COLO829 (cell line): ENCODE measurements at places on chromosomes 3 and 15.
A peak's percentile ranks its signal among the peaks of the same experiment; 100 is the strongest.

DNA sequence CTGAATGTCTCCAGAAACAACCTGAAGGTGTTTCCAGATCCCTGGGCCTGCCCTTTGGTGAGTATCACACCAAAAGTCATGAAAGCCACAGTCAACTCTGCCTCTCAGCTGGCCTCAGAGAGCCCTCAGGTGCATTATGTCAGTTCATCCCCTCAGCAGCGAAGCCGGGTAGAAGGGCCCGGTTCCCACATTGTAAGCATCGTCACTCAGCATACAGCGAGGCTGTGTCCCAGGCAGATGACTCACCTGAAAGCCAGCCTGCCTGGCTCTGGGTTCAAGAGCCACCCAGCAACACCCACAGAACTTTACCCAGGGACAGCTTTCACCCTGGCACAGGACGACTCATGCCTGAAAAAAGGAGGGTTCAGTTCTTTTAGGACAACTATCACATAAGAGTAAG, 91.6 kb downstream of the LRRK1 start:
- DNase-seq, result no peak

- peak; percentile 99 for DNase-seq
Measured at GRCh38 chr3:48465531-48466378, 19.2 kb downstream of the ATRIP start.

- DNase-seq, result no peak
Measured at GRCh38 chr3:81718311-81718710, 43.1 kb downstream of the GBE1 start.

- no peak for DNase-seq
Measured at GRCh38 chr15:62953021-62953420, 89.5 kb upstream of the TPM1 start.

DNA sequence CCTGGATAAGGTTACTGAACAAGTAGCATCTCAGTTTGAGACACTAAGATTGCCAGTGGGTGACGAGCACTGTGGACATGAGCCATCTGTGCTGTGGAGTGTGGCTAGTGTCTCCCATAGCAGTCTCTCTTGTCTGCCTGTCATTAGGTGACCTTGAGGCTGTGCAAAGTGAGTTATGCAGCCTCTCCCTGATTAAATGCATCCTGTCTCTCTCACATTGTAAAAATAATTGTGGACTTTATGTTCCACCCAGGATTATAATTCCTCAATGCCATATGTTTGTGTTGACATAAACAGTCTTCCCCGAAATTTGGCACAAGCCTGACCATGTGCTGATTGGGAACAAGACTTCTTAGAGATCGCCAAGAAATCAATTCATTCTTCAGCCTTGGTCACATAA, 168.9 kb downstream of the MYRIP start:
- no peak for DNase-seq

DNA sequence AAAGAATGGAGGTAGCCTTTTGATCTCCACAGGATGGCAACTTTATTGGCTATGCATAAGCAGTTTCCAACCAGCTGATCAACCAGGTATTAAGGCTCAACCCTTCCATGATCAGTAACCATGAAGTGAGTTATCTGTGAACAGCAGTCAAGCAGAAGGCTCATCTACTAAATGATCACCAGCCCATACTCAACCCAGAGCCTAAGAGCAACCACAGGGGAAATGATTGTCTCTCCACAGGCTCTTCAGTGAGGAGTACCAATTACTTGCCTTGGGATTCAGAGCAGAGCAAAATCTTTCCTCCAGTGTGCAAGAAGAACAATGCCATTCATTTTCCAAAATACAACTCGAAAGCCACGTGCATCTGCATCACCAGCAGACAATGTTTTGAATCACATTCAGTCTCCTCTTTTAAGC, 754.8 kb downstream of the ROBO1 start:
- peak; percentile 85 for DNase-seq

GRCh38 chr3:40166997-40167396, 142.5 kb upstream of the EIF1B start:
- DNase-seq, result no peak

DNA sequence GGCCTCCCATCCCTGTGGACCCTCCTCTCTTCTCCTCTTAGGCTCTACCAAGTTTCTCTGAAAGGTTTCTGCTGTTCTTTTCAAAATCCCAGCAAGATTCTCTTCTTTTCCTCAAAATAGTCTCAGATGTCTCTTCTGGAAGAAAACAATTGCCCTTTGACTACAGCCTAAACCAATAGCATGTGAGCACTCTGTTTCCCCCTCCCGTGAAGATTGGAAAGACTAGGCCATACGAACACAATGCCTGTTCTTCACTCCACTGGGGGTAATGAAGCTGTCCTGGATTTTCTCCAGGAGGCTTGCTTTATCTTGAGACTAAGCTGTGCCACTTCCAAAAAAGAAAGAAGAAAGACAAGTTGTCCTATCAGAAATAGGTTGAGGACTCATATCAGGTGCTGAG, 178.7 kb upstream of the MCTP2 start:
- peak; percentile 73 for DNase-seq

GRCh38 chr3:28840976-28841376, 439.9 kb upstream of the RBMS3 start:
- no peak for DNase-seq

DNA sequence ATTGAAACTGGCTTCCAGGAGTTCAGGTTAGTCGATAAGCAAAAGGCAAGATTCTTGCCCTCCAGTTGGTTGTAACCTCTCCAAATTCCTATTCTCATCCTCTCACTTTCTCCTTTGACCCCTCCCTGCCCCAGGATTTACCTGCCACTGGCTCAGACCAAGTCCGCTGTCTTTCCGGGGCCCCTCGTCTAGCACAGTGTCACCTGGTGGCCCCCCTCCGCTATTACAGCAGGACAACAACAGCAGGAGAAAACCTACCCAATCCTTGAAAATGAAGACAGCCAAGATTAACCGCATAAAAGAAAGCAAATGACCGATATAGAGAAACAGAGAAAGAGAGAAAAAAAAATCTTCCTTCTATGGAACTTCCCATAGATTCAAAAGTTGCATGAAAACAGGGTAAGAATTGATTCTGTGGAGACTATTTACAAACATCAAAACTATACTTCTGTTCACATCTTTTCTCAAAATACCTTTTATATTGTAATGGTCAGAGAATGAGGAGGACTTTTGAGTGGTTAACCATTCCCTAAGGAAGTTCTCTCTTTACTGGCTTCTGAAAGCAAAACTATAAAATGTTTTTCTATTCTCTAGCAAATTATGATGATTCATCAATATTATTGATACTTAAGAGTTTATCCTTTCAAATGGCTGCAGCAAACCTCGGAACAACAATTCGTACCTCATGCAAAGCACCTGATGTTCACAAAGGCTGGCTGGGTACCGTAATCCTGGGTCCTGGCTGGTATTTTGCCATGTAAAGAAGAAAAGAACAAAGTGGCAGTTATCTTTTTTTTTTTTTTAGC, 10.0 kb upstream of the ST8SIA2 start:
- DNase-seq, result peak; percentile 44

- no peak for DNase-seq
Measured at GRCh38 chr15:61299075-61299763, 70.1 kb upstream of the RORA start.

DNA sequence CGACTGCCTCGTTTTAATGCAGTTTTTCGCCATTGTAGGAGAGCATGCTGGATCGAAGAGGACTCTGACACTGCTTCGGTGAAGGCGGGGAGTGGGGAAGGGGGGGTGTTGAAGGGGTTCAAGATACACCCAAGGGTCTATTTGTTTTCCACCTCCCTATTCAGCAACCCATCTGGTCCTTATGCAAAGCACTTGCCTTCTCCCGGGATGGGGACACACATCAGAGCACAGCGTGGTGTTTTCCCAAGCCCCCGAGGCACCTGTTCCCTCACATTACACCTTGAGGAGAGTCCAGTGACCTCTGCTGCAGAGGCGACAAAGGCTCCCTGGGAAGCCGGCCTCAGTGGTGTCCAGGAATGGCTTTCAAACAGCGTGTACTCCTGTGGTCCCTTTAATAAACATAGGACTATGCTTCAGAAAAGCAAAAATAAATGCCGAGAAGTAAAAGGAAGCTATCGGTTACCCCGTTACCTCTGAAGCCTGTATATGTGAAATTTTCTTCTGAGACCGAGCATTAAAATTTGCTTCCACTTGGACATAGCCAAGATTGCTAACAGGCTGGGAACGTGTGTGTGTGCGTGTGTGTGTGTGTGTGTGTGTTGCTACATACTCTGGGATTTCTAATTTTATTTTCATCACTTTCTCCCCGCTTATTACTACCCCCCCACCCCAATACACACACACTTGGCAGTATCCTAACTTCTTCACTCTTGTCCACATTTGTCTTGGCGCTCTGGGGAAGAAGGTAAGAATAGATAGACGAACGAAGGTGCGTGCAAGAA, 53.2 kb downstream of the CCDC54 start:
- DNase-seq, result no peak

GRCh38 chr3:134516905-134517304, 31.0 kb downstream of the CEP63 start:
- no peak for DNase-seq

DNA sequence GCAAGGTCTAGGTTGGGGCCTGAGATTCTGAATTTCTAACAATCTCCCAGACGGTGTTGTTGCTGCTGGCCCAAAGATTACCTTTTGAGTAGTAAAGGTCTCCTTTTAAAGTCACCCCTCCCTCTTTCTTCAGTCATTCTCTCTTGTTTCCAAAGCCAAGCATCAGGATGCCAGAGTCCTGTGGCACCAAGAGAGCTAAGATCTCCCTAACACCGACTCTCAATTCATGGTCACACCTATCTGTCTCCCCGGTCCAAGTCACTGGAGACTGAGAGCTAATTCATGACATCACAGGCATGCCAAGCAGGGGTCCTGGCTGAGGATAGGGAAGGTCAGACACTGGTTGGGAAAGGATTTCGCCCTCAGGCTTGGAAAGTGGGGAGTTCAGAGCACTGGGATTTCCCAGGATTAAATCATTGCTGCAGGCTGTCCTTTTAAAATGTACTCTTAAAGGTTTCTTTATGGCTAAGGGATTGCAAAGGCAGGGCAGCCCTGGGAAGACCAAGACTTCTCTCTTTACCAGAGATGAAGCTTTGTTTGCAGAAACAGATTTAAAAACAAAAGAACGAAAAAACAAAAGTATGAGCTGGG, 7.3 kb downstream of the SHOX2 start:
- no peak for DNase-seq

GRCh38 chr15:76449455-76449854, 112.9 kb downstream of the ISL2 start:
- no peak for DNase-seq

DNA sequence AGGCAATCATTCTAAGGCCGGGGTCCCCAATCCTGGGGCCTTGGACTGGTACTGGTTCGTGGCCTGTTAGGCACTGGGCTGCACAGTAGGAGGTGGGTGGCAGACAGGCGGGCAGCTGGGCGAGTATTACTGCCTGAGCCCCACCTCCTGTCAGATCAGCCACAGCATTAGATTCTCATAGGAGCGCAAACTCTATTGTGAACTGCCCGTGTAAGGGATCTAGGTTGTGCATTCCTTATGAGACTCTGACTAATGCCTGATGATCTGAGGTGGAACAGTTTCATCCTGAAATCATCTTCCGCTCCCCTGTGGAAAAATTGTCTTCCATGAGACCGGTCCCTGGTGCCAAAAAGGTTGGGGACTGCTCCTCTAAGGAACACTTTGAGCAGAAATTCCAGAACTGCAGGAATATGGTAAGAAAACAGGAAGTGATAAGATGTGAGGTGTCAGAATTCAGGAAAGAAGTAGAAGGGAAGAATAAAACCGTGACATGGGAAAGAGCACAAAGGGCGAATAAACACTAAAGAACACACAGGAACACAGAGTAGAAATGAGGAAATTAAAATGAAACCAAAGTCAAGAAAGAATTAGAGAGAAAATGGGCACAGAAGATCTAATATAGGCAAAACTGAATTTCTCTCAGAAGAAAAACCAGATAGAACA, 57.6 kb downstream of the PDCD6IP start:
- DNase-seq, result no peak

- DNase-seq, result no peak
Measured at GRCh38 chr3:180430896-180431295, 171.1 kb upstream of the TTC14 start.

DNA sequence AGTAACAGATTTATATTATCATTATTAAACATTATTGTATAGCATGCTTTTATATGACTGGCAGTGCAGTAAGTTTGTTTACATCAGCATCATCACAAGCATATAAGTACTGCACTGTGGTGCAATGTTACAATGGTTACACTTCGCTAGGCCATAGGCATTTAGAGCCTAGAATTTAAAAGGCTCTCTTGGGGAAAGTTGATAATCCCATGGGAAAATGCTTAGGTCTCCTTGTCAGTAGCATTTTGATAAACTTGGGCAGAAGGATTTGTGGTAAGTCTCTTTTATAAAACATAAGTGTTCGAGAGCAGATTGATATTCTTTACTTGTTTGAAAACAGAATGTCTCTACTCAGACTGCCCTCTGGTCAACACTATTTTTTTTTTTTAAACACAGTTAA, 7.5 kb downstream of the DTWD1 start:
- no peak for DNase-seq

GRCh38 chr15:65980824-65981456, 111.6 kb downstream of the RAB11A start:
- peak; percentile 48 for DNase-seq

DNA sequence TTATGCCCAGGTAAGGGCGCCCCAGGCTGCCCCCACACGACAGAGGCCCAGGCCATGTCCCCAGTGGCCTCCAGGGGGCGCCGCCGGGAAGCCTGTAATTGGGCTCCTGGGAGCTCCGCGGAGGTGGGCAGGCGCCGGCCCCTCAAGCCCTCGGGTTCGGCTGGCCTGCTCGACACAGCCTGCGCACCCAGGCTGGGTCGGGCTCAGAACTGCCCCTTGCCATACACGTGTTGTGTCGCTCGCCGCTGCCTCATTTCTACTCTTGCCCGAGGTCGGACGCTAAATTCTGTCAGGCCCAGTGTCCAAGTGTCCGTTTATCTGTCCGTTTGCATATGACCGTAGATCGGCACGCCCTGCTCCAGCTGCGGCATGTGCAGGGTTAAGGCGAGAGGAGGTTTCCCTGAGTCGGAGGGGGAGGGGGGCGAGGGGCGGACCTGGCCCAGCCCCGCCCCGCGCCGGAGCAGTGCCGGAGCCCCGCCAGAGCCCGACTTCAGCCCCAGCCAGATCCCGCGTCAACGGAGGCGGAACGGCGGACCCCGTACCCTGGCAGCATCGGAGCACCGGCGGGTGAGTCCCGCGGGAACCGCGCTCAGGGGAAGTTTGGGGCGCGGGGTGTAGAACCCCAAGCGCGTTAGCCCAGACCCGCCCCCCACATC, at the start of gene KLHDC8B:
Gene KLHDC8B, plus strand, starts transcription at position 480 of the 656 bp plus-strand sequence. CDS start 1,172 bp downstream, outside the sequence.
- DNase-seq, result peak; percentile 94

DNA sequence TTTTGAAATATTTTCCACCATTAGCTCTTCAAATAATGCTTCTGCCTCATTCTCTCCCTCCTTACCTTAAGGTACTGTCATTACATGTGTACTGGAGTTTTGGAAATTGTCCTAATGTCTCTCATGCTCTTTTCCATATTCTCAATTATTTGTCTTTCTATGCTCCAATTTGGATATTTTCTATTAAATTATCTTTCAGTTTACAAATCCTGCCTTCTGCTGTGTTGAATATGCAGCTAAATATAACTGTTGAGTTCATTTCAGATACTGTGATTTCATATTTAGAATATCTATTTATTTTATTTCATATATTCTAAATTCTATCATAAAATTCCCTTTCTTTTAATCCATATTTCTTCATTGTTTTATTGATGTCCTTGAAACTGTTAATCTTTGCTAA, 388.0 kb upstream of the CDIN1 start:
- no peak for DNase-seq
